ENCODE measurements at places on chromosomes 12 and 14. TPM values are rescaled to one million over a fixed set of nuclear protein-coding genes. Genes with fewer than 3 reads are reported as not detected.

TGM1 gene
- 0.98 TPM for total RNA-seq

LRP1 gene
- total RNA-seq, result 1.6 TPM

DAO gene
- not detected for total RNA-seq

STYK1 gene
- total RNA-seq, result 12.3 TPM

KCNH3 gene
- not detected for total RNA-seq

FICD gene
- 5.9 TPM for total RNA-seq

TAC3 gene
- not detected for total RNA-seq

HIP1R gene
- total RNA-seq, result 137 TPM

KRT73 gene
- not detected for total RNA-seq

SLC41A2 gene
- 4.6 TPM for total RNA-seq

VPS37B gene
- total RNA-seq, result 39.2 TPM

GALC gene
- 21.2 TPM for total RNA-seq

KLHL33 gene
- not detected for total RNA-seq

DNAI7 gene
- not detected for total RNA-seq

FLRT2 gene
- 342 TPM for total RNA-seq

LBHD2 gene
- not detected for total RNA-seq

ANKRD33 gene
- total RNA-seq, result 0.29 TPM

RNF212B gene
- not detected for total RNA-seq

KLRC4 gene
- total RNA-seq, result not detected

KLRF1 gene
- total RNA-seq, result 0.33 TPM

PCED1B gene
- total RNA-seq, result 0.38 TPM

HOXC4 gene
- not detected for total RNA-seq

RAB35 gene
- 46.9 TPM for total RNA-seq

DCAF4 gene
- total RNA-seq, result 12.5 TPM

SPIC gene
- total RNA-seq, result not detected
